Lower lobe of right lung (tissue), 2 donors: ENCODE measurements at places on chromosomes 2 and 18. TPM values are rescaled to one million over a fixed set of nuclear protein-coding genes. Genes with fewer than 3 reads are reported as not detected.

DSC3 gene
- total RNA-seq = 0.24 TPM

GRCh38 chr2:10164601-10165000 lies 42.1 kb downstream of the RRM2 start:
- no peak for DNase-seq
- H3K27ac ChIP-seq = no peak overlapping the region
- no peak overlapping the region for H3K4me3 ChIP-seq
- no peaks in the 10 kb centered on the region for H3K27me3 ChIP-seq
- H3K4me1 ChIP-seq = no peaks in the 10 kb centered on the region

LOXHD1 gene
- 2.9 TPM for total RNA-seq

GPR17 gene
- 0.18 TPM for total RNA-seq

- H3K27me3 ChIP-seq = no peaks in the 10 kb centered on the region
- no peaks in the 10 kb centered on the region for H3K36me3 ChIP-seq
- no peak for DNase-seq
- no peaks in the 10 kb centered on the region for H3K4me1 ChIP-seq
- no peak overlapping the region for H3K27ac ChIP-seq
- no peak overlapping the region for H3K4me3 ChIP-seq
Measured at GRCh38 chr2:75274936-75275335, 75.6 kb upstream of the TACR1 start.
